ENCODE measurements at places on chromosomes 11 and 22.

- DNase-seq, result no peak
Measured at GRCh38 chr11:75400146-75400865, 988 bp downstream of the RPS3 start.

DNA sequence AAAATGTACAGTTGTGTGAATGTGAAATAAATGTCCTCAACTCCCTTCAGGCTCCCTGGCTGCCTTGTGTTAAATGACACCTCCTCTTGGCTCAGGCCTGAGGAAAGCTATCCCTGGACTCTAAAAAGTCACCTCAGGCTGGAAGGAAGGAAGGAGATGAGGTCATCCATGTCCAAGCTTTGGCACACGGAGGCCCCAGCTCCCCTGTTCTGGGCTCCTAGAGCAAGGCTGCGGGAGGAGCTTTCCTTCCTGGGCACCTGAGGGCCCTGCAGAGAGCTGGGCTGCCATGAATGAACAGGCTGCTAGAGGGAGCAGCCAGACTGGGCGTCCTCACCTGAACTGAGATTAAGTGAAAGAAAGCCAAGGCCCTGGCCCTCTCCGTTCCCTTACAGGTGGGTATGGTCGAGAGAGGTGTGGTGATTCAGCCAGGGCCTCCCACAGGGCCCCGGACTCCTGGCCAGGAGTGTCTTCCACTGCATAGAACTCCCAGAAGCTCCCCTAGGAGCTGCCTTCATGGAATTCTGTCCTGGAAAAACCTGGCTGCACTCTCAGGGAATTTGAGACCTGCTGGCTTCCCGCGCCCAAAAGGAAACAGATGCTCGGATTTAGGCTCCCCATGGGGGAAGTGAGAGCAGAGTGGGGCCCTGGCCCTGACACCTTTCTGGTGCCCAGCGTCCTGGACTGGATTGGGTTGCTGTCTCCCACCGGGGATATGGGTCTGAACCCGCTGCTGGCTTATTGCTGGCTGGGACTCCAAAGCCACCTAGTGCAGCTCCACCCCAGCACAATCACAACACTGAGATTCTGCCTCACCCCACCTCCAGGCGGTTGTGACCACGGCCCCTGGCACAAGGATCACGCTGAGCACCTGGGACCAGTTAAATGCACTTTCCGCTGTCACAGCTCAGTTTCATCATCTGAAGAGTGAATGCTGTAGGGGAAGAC, 22.2 kb downstream of the MYBPC3 start:
- no peak for DNase-seq

GRCh38 chr11:115606498-115607220, 102.4 kb upstream of the CADM1 start:
- peak; percentile 18 for DNase-seq

DNA sequence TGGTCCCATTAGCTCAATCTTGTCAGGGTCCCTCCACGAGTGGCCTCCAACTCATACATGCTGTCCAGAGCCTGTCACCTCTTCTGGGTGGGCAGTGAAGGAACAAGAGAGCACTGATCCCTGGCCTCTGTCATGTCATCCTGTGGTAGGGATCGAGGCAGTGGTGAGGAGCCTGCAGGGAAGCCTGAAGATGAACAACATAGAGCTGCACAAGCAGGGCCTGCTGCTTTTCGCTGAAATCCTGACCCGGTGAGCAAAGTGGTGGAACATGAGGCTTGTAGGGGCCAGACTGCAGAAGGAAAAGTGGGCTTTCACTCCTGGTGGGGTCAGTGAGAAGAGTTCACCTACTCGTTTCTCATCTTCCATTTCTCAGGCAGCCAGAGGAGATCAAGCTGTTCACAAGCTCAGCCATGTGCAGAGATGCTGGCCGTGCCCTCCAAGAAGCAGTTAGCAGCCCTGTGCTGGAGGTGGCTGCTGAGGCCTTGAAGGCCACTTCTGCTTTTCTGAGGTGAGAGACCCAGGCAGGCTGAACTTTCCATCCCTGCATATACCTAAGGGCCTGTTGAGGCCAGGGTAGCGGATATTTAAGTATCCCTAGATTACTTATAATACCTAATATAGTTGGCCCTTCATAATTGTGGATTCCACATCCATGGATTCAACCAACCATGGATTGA, 32.9 kb downstream of the MEI1 start:
- no peak for DNase-seq

DNA sequence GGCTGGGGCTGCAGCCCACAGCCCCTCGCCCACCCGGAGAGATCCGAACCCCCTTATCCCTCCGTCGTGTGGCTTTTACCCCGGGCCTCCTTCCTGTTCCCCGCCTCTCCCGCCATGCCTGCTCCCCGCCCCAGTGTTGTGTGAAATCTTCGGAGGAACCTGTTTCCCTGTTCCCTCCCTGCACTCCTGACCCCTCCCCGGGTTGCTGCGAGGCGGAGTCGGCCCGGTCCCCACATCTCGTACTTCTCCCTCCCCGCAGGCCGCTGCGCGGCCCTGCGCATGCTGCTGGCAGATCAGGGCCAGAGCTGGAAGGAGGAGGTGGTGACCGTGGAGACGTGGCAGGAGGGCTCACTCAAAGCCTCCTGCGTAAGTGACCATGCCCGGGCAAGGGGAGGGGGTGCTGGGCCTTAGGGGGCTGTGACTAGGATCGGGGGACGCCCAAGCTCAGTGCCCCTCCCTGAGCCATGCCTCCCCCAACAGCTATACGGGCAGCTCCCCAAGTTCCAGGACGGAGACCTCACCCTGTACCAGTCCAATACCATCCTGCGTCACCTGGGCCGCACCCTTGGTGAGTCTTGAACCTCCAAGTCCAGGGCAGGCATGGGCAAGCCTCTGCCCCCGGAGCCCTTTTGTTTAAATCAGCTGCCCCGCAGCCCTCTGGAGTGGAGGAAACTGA, 731 bp downstream of the GSTP1 start:
- DNase-seq, result no peak

- DNase-seq, result peak; percentile 49
Measured at GRCh38 chr11:64638018-64638665, 47.1 kb downstream of the SLC22A12 start.

- DNase-seq, result no peak
Measured at GRCh38 chr11:58919980-58920379, 19.3 kb upstream of the GLYATL1 start.

- no peak for DNase-seq
Measured at GRCh38 chr11:17590463-17590862, 43.4 kb downstream of the OTOG start.

DNA sequence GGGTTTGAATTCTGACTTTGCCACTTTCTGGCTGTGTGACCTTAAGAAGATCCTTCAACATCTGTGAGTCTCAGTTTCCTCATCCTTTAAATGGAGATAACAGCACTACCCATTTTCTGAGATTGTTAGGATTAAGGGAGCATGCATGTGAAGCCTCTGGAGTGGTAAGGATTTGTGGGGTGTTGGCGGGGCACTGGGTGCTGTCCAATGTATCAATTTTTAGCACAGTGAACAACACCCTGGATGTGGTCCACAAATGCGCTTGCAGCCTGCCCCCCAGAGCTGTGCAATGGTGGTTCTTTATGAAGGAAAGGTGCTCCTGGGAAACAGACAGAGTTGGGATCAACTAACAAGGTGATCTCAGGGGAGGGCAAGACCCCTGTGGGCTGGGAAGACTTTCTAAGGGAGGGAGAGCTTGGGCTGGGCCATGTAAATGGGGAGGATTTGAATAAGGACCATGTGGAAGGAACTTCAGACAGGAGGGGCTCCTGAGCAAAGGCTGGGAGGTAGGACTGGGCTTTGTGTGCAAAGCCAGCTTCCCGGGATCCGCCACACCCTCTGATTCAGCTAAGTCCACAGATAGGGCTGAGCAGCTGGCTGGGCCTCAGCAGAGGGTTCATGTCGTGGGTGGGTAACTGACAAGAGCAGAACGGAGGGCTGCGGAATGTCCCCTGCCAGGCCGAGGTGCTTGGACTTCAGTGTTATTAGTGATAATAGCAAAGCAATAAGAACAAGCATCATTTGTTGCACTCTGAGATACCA, 22.7 kb upstream of the RASD2 start:
- DNase-seq, result no peak

DNA sequence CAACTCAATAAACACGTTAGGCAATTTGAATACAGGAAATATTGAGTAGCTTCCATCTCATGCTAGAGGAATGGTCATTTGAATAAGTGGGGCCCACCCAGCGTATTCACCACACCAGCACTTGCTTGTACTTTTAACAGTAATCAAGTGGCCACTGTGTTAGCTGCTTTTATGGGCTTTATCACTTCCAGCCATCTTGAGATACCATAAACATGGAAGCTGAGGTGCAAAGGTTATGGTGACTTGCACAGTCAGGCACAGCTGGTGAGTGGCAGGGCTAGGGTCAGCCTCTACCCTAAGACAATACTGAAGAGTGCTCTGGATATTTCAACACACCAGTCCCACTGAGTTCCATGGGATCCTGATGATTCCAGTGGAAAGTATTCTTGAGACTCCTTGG, 6.7 kb downstream of the JOSD1 start:
- DNase-seq, result no peak

- DNase-seq, result peak; percentile 47
Measured at GRCh38 chr22:49155770-49156580, 671.7 kb downstream of the BRD1 start.

GRCh38 chr11:16960250-16960649, 54.0 kb downstream of the PLEKHA7 start:
- no peak for DNase-seq

GRCh38 chr11:20097319-20098221, 62.7 kb downstream of the DBX1 start:
- peak; percentile 24 for DNase-seq

DNA sequence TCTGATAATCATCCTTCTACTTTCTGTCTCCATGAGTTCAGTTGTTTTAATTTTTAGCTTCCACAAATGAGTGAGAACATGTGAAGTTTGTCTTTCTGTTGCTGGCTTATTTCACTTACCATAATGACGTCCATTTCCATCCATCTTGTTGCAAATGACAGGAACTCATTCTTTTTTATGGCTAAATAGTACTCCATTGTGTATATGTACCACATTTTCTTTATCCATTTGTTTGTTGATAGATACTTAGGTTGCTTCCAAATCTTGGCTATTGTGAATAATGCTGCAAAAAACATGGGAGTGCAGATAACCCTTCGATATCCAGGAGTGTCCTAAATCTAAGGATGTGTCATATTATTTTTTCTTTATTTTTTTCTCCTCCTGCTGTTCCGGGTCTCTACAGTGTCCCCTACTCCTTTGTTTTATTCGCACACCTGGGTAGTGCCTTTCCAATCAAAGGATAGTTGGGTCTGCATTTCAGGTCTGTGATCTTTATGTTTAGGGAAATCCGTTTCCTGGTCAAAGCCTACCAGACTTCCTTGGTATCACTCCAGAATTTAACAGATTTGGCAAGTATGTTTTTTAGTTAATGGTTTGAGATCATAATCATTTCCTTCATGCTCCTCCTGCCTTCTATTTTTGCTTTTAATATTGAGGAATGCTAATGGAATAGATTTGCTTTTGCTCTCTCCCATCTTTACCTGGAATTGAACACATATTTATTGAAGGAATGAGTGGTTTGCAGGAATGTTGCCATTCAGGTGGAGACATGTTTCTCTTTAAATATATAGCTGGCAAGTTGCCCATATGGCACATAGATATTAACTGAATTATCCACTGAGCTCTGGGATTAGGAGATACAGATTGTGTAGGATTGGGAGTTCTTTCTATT, 53.7 kb downstream of the ARHGEF12 start:
- DNase-seq, result no peak

GRCh38 chr22:41203118-41203517, 2.0 kb upstream of the L3MBTL2 start:
- no peak for DNase-seq

DNA sequence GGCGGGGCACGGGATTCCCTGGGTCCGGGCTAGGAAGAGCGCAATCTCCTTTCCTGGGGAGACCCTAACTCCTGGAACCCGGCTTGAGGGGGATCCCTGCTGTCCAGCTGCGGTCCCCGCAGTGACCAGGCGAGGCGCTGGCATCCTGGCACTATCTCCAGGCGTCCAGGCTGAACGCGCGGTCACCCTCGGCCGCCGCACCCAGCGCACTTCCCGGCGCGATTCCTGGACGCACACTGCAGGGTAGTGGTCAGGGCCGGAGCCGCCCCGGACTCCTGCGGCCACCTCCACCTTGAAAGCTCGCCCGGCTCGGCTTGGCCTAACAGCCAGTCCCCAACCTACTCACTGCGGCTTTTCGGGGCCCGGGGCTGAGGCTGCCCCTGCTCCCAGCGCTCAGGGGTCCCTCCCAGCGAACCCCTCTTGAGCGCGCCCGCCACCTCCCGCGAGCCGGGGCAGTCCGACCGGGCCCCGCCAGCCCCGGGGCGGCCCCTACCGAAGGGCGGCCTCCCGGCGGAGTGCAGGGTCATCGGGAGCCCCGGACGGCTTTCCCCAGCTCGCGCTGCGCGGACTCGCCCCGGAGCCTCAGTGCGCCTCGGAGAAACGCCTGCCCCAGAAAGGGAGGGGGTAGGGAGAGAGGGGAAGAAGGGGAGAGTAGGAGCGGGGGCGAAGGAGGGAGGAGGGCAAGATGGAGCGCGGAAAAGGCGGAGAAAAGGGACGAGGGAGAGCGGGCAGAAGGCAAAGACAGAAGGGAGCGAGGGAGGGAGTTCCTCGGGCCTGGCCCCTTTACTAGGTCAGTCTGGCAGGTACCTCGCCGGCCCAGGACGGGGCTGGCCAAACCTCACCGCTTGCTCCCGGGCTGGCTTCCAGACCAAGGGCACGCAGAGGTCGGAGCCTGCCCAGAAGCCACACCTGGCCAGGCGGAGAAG, 1.0 kb downstream of the POU2AF3 start:
- no peak for DNase-seq

GRCh38 chr11:22130462-22131053, 62.3 kb upstream of the ANO5 start:
- DNase-seq, result peak; percentile 63

DNA sequence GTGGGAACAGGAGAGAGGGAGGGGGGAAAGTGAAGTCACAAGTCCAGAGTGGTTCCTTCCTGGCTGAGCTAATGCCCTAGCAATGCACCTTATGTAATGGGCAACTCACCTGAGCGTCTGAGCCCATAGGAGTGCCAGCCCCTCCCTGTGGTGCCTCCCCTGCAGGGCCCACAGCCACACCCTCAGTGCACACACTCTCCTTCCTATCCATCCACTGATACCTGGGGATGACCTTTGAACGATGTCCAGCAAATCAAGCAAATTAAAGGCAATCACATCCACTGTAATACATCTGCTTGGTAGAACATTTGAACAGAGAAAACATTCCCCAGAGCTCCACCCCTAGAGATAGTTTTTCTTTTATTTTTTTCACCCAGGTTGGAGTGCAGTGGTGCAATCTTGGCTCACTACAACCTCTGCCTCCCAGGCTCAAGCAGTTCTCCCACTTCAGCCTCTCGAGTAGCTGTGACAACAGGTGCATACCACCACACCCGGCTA, 19.6 kb upstream of the MICAL2 start:
- DNase-seq, result no peak

- no peak for DNase-seq
Measured at GRCh38 chr11:132590986-132591385, 941.3 kb downstream of the OPCML start.

- DNase-seq, result no peak
Measured at GRCh38 chr22:38698407-38699094, 2.2 kb downstream of the JOSD1 start.
